ENCODE measurements at places on chromosomes 16 and 17.
A peak's percentile ranks its signal among the peaks of the same experiment; 100 is the strongest.

DNA sequence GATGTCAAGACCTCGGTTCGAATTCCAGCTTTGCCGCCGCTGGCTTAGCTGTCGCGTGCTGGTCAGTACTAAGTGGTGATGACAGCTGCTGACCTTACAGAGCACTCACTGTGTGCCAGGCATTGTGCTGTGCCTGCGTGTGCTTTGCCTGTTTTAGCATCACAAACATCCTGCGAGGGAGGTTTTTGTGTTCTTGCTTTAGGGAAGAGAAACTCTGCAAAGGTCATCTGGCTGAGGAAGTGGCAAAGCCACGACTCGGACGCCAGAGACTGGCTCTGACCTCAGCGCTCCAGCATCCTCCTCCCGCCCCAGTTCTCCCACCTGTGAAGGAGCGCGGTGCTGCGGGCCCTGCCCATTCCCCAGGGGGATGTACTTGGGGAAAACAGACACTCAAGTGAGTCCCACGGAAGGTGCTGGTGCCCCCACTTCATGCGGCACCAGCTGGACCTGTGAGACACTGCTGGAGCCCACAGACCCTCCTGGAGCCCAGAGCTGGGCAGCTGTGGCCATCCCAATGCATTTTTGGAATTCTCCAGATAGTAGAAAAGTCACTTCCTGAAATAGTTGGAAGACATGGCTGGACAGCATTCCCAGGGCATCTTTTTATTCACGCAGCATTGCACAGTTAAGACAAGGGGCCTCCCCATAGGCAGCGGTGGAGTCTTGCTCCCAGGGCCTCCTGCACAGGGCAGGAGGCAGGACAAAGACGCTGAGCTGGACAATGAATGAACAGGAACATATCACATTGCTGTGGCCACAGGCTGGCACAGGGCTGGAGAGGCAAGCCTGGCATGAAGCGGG is 20.0 kb upstream of the HERPUD1 start:
- DNase-seq, result peak; percentile 71

DNA sequence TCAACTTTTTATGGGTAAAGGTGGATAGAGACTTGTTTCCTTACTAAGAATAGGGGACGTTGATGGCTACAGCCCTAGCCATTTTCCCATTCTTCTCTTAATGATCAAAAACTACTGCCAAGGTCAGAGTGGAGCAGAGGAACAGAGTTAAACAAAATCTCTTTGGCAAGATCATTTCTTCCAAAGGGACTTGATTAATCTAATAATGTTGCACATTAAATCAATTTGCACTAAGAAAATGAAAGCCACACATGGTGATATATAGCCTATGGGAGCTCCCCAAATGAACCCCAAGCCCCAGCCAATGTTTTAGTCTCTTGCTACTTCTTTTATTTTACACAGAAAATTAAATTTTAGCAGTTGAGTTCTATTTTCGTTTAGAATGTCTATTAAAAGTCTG is 954.5 kb upstream of the SOX9 start:
- DNase-seq, result no peak

- DNase-seq, result no peak
These were observed 193.6 kb downstream of the RPTOR start for GRCh38 chr17:80738020-80738808.

- no peak for DNase-seq
These were observed 428.7 kb upstream of the SALL1 start for GRCh38 chr16:51579652-51580360.

DNA sequence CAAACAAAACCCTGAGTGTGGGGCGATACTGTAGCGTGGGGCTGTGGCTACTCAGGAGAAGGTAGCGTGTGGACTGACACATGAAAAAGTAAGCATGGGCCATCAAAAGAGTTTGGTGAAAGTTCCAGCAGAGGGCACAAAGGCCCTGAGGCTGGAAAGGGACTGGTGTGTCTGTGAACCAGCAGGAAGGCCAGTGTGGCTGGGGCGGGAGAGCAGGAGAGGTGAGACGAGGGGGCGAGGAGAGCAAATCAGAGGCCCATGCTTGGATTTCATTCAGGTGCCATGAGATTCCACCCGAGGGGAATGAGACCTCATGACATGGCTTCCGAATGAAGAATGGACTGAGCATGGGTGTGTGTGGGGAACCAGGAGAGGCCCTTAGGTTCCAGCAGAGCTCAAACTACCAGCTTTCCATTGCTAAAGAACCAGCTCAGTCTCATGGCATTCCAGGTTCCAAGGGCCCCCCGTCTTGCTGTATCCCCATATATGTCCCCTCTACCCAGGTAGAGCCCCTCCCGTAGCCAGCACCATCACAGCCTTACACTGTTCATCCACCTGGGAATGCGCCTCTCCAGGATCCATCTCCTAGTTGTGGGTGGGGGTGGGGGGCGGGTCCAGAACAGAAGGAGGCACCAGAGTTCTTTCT is 31.1 kb downstream of the TRPV2 start:
- DNase-seq, result no peak

- DNase-seq, result no peak
These were observed 2.7 kb upstream of the C16orf74 start for GRCh38 chr16:85753559-85753958.

GRCh38 chr16:86505899-86506864 is 4.1 kb upstream of the FOXF1 start:
- DNase-seq, result no peak

DNA sequence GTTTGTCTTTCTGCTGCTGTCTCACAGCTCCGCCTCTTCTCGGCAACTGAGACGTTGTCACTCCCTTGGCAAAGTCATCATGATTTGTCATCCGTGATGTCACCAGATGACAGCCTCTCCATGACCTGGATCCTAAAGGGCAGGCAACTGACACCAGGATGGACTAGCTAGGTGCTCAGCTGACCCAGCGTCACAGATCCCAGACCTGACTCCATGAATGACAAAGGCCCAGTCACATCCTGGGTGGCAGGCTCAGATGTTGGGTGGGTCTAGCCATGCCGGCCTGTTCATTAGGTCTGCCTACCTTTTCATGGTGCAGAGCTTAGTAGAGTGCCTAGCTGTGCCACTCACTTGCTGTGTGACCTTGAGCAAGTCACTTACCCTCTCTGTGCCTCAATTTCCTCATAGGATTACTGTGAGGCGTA is 3.8 kb upstream of the TMEM238L start:
- DNase-seq, result no peak

GRCh38 chr16:49755716-49756505 is 100.0 kb downstream of the ZNF423 start:
- DNase-seq, result no peak

DNA sequence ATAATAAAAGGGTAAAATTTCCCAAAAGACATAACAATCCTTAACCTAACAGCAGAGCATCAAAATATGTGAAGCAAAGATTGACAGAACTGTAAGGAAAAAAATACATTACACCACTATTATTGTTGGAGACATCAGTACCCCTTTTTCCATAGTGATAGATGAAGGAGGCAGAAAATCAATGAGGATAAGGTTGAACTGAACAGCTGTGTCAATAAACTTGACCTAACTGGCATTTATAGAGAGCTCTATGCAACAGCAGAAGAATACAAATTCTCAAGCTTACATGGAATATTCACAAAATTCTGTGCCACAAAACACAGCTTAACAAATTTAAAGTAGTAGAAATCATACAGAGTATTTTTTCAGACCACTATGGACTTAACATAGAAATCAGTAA is 195.0 kb upstream of the ELAC2 start:
- DNase-seq, result no peak

GRCh38 chr17:71919186-71919585 is 201.6 kb upstream of the SOX9 start:
- DNase-seq, result no peak

DNA sequence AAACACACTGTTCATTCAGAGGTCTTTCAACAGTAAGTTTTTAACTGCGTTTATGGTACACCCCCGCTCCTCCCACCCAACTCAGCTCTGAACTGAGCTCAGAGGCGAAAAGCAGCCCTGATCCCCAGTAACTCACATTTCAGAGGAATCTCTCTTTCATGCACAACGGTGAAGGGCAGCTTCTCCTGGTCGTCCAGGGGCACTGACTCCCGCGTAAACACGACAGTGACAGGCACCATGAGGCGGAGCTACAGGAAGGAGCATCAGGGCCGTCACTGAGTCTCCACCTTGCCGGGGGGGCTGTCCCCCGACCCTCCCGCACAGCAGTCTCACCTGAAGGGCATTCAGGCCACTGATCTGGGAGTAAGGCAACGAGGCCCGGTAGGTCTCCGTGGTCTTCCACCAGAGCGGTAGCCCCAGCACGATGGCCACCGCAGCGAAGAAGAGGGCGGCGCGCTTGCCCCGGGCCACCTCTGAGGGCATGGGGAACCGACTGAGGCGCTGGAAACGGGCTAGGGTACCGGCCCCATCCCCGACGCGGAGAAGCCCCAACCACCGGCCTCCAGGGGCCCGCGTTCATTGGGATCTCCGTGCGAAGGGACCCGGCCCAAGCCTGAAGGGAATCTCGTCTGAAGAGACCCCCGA is 486 bp downstream of the PIGS start:
- peak; percentile 43 for DNase-seq

DNA sequence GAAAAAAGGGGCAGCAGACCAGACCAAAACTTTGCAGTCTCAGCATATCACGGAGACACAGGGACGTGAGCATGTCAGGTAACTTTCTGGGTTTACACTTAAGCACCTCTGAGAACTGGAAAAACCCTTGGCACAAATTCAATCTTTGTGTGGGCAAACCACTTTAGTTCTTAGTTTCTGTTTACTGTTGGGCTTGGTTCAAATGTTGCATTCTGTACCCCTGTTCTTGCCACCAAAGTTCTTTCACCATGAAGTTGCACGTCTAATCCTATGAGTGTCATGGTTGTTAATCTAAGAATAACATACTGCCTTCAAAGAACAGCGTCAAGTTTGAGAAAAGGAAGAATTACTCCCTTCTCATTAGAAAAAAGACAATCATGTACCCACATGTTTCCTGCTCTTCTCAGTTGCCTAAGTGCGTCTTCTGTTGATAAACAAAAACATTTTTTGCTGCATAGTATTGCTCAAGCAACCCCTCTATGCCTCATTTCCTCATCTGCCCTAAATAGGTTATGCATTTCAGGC is 11.6 kb downstream of the KRT33A start:
- DNase-seq, result peak; percentile 37

DNA sequence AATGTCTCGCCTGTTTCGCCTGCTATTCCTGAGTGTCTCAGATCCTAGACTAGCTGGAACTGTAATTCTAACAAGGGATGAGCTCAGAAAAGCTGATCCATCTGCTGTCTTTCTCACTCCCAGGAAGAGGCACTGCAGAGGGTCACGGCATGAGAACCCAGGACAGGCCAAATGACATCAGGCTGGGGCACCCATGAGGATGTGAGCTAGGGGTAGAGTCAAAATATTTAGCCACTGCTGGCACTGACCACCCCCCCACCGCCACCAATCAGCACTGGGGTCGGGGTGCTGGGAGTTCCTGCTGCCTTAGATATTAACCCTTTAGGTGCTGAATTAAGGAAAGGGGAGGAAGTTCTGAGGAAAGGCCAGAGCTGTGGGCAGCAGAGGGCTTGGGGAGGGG is 112.4 kb downstream of the IRX3 start:
- no peak for DNase-seq

- no peak for DNase-seq
These were observed 231.2 kb downstream of the KATNIP start for GRCh38 chr16:27781195-27781524.

All from CD4-positive, alpha-beta T cell treated with Interferon gamma for 1 hour (primary cell).